AG20443 (cell line): ENCODE measurements at places on chromosomes 16 and 17.

GRCh38 chr17:1783834-1784611, 22.2 kb downstream of the SERPINF1 start:
- peak; percentile 84 for DNase-seq

DNA sequence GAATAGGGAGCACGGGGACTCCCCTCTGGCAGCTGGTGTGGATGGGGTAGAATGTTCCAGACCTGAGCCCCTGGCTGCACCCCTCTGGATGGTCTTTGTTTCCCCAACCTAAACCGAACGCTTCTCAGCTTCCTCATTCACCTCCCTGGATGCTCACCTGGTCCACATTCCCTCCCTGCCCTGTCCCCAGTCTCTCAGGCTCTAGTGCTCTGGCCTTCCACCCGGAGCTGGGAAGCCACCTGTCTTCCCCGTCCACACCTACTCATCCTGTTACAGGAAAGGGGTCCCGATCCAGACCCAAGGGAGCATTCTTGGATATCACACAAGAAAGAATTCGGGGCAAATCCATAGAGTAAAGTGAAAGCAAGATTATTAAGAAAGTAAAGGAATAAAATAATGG, 73.5 kb downstream of the CYLD start:
- no peak for DNase-seq

GRCh38 chr17:29905086-29905878, 24.7 kb downstream of the SSH2 start:
- DNase-seq = no peak

DNA sequence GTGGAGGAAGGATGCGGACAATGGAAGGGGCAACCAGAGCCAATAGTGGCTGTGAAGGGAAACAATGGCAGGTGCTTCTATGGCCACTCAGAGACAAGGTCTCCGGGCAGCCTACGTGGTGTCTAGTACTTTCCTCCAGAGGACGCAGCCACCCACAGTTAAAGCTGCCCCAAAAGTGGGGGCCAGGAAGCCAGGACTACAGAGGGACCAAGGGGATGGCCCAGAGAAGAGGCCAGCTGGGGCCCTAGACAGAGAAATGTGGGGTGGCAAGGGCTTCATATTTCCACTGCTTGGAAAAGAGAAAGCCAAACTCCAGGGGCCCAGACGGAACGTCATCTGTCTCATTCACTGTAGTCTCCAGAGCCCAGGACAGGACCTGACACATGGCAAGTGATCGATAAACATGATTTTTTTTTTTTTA, 837 bp upstream of the PER1 start:
- no peak for DNase-seq

DNA sequence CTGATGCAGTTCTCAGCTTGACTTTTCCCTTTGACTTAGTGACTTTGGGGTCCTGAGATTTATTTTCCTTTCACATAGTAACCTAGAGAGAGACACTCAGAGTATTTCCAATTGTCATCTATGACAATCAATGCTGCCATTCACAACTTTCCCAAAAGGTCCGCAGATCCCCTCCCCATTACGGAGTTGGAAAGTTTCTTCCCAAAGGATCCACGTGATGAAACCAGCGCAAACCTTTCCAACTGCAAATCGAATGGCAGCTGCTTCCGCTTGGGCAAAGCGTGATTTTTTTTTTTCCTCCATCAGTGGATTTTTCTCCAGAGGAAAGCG, 538 bp upstream of the FCSK start:
- DNase-seq = peak; percentile 52

- peak; percentile 99 for DNase-seq
These were observed at the start of gene PCYT2 for GRCh38 chr17:81911277-81911961. Gene PCYT2, minus strand, starts transcription at chr17:81911399. Its CDS starts 44 bp downstream, at chr17:81911355.
